Activated CD4-positive, alpha-beta T cell treated with anti-CD3 and anti-CD28 coated beads for 1 hour (primary cell): ENCODE measurements at places on chromosomes 16 and 17.

- DNase-seq, result no peak
Measured at GRCh38 chr16:88772871-88773811, 11.9 kb downstream of the PIEZO1 start.

- no peak for DNase-seq
Measured at GRCh38 chr17:77096570-77097214, 44.1 kb upstream of the SEC14L1 start.

GRCh38 chr16:68548947-68549346 is 9.9 kb downstream of the ZFP90 start:
- DNase-seq, result no peak

DNA sequence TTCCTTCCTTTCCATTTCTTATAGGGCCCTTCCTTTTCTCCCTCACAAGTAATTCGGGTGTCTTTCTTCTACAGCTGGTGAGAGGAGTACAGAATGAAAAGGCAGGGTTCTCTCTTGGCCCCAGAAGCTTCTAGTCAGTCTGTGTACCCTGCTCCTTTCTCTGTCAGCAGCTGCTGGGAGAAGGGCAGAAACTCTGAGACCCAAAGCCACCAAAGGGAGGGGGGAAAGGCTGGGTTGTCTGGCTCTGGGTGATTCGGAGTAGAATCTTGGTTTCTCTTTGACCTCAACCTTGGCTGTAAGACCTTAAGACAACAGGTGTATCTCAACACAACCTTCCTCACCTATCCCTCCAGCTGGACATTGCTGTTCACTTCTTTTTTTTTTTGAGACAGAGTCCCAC is 3.3 kb upstream of the NR1D1 start:
- no peak for DNase-seq

- DNase-seq, result no peak
Measured at GRCh38 chr16:3266873-3267537, 10.6 kb upstream of the MEFV start.
